H7 (cell line): ENCODE measurements at places on chromosomes 12 and 14. TPM values are rescaled to one million over a fixed set of nuclear protein-coding genes. Genes with fewer than 3 reads are reported as not detected.

GRCh38 chr12:77003914-77004313 is 61.5 kb downstream of the E2F7 start:
- no peak for DNase-seq

GRCh38 chr14:85634205-85634604 is 104.3 kb downstream of the FLRT2 start:
- no peak for DNase-seq

- no peak for DNase-seq
Observed at GRCh38 chr14:69715725-69716477, 51.0 kb upstream of the SRSF5 start.

- peak; percentile 78 for DNase-seq
Observed at GRCh38 chr14:22848351-22849164, 12.2 kb downstream of the MMP14 start.

- DNase-seq = no peak
Observed at GRCh38 chr12:104600790-104601739, 144.3 kb downstream of the CHST11 start.

DNA sequence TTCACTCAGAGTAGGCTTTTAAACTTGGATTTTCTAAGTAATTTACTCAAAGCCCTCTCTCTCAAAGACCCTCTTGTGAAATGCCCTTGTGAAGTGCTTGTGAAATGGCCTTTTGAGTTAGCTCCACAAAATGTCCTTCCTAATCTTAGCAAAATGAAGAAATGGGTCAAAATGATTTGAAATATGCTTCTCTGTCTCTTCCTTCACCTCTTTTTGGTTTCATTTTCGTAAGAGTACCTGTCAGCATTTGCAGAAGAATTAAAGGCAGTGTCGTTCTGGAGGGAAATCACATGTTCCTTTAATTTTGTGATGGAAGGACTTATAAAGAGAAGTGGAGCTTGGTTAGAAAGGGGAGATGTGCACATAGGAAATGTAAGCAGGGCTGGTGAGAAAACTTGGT is 93.7 kb downstream of the HMGA2 start:
- no peak for DNase-seq

DNA sequence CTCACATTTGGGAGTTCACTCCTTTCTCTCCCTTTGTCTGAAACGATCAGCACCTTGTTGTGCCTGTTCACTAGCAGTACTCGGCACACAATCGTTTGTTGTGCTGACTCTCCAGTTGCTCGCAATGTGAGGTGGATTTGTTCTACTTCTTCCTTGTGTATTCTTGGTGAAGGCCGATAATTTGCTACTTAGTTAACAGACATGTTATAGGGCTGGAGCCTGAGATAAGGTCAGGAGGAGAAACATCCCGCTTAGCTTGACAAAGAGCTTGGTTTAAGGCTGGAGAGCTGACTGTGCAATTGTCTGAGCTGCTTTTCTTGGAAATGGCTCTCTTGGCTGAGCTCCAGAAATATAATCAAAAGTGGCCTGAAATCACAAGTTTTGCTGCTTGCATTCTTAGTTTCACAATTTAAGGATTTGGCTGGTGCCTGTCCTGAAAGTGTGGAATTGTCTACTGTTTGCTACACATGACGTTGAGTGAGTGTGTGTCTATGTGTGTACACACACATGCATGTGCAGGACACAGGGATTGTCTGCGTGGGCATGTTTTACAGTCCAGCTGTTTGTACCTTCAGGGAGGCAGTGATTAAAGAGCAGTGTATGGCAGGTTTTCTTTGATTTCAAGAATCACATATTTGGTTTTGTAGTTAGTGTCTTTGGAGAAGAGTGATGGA is 77.7 kb downstream of the ARF6 start:
- no peak for DNase-seq

DNA sequence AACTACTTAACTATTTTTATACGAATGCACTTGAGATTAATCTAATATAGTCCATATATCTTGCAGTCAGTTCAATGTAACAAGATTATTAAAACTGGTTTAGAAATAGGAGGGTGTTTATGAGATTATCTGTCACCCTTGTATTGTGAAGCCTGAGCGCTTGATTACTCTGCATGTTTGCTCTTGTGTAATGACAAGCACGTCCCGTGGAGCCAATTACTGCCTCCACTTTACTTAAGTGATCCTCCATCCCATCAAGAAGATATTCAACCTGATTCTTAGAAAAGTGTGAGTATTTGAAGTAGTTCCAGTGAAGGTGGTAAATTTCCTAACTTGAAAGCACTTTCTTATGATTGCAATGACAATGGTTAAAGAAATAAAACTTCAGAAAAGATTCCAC is 415.2 kb upstream of the GARIN6 start:
- DNase-seq = no peak

- DNase-seq = peak; percentile 93
Observed at GRCh38 chr14:22882529-22883172, 371 bp upstream of the REM2 start.

DNA sequence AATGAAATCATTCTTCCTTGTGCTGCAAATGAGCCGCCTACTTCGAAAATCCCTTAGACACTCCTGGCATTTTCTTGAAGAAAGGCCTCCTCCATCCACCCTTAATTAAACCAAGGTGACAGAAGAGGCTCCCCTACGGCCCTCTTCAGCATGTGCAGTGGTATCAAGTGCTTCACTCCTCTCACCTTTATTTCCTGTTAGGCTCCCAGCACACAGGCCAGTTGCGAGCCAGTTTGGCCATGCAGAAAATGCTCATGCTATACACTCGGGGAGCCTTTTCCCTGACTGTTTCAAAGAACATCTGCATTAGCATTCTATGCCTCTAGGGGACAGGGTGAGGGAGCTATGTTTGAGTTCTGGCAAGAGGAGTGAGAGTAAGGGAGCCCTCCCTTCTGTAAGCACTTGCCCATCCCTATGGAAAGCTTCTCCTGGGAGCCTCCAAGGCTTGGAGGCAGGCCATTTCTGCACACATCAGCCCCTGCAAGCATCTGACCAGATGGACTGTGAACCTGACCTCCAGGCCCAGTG is 291.5 kb downstream of the RPS29 start:
- peak; percentile 43 for DNase-seq

DNA sequence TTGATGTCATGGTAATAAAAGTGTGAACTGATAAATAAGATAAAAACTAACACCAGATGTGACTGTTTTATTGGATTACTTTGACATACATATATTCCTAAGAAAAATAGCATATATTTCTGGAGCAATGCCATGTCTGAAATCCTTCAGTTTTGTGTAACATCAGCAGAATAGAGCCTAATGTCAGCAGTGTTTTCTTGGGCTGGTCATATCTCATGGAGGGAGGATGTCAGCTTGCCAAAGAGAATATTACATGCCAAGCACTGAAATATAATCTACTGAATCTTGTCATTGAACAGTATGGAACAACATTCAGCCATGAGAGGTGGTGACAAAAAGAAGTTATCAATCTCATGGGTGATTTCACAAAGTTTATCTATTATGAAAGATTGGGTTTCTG is 220.3 kb downstream of the KLHL28 start:
- DNase-seq = no peak

GRCh38 chr12:106271575-106272505 is 24.0 kb upstream of the CKAP4 start:
- no peak for DNase-seq

- no peak for DNase-seq
Observed at GRCh38 chr14:34374998-34375740, 86.9 kb downstream of the SPTSSA start.

GRCh38 chr12:102016472-102016871 is 45.3 kb downstream of the WASHC3 start:
- DNase-seq = no peak

GRCh38 chr12:131117438-131118245 is 163.9 kb downstream of the ADGRD1 start:
- DNase-seq = no peak

DNA sequence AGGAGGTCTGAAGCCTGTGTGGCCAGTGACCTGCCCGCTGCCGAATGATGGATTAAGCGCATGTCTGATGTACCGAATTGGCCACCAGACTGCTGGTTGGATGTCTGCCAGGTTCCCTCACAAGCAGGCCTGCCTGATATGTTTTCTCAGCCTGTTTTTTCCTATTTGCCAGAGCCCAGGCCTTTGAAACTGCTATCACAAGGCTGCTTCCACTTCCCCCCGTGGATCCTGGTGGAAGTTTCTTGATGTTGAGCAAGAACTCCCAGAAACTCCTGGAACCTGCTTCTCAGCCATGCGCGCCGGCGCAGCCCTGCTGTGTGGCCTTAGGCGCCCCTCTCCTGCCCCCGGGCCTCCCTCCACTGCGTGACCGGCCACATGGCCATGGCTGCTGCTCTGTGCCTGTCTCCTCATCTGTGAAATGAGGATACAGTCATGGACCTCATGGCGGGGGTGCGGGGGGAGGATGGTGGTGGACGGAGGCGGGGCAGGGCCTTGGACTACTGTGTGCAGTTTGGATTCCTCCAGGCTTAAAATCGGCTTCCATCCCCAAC is 56.6 kb downstream of the CALM1 start:
- DNase-seq = no peak

GRCh38 chr14:64225151-64225757 is 68.9 kb downstream of the ESR2 start:
- DNase-seq = no peak

GRCh38 chr12:100248886-100249285 is 18.0 kb downstream of the DEPDC4 start:
- DNase-seq = no peak

GRCh38 chr14:20494935-20495766 is 10.2 kb upstream of the RNASE10 start:
- DNase-seq = no peak

- no peak for DNase-seq
Observed at GRCh38 chr14:95340201-95340697, 20.5 kb upstream of the CLMN start.

- DNase-seq = no peak
Observed at GRCh38 chr14:67137744-67138371, 51.4 kb upstream of the GARIN2 start.

GRCh38 chr14:100500128-100500527 is 87.1 kb downstream of the BEGAIN start:
- no peak for DNase-seq

DNA sequence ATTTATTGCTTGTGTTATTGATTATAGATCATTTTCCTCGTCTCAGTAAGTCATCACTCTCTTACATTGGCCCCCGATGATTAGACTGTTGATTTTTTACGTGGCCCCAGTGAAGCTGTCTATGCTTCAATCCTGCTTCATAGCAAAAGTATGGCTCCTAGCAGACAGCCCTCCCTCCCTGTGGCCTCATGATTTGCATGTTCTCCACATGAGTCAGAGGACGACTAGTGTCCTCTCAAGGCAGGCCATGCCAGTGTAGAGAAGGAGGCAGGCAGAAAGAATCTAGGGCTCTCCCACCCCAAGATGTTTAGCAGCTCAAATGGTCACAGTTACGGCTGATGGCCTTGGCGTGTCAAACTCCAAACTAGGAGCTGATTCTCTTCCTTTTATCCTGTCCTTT is 59.6 kb downstream of the FIGNL2 start:
- DNase-seq = no peak

- peak; percentile 11 for DNase-seq
Observed at GRCh38 chr12:38159092-38159551, 157.5 kb upstream of the ALG10B start.

- no peak for DNase-seq
Observed at GRCh38 chr14:49538852-49539251, 47.3 kb downstream of the RPS29 start.

DNA sequence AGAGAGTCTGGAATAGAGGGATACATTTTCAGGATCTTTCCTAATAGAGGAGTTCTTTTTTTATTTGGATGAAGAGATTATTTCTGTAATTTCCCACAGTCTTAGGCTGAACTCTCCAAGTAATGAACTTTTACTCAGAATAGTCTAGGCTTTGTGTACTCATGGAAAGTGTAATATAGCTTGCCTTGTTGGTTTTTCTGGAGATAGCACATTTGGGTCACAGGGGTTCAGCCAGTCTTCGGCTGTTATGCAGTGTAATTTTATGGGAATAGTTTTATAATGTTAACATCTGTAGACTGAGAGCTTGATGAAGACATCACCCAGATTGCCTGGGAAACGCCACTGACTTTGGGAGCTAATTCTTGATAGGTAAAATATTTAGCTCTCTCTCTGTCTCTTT is 450.8 kb downstream of the RAD51B start:
- no peak for DNase-seq

- no peak for DNase-seq
Observed at GRCh38 chr14:93230539-93230938, 23.5 kb downstream of the UBR7 start.

DNA sequence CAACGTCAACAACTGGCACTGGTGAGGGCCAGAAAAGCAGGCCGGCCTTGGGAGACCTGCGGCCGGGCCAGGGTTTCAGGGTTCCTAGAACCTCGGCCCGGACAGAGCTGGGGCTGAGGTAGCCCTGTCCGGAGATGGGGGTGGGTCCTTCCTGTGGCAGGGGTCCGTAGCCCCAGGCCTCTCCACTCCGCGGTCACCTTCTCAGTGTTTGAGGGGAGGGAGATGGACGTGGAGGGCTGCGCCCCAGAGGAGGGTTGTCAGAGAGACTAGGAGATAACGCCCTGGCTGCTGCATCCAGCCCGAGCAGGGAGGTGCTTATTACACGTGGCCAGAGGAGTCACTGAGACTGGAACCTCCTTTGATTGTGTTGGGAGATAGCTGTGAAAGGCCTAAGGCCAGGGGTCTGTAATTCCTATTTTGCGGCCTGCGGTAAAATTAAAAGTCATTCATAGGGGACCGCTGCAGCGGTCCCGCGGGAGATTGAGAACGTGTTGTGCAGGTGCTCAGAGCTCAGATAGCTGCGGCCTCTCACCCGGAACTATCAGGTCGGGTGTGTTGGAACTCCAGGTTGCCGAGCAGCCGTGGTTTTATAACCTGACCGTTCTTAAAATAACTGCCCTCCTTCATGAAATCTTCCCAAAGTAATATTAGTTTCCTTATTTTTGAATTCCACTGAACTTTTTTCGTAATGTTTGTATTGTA is 507 bp downstream of the AHSA1 start:
- DNase-seq = peak; percentile 67

DNA sequence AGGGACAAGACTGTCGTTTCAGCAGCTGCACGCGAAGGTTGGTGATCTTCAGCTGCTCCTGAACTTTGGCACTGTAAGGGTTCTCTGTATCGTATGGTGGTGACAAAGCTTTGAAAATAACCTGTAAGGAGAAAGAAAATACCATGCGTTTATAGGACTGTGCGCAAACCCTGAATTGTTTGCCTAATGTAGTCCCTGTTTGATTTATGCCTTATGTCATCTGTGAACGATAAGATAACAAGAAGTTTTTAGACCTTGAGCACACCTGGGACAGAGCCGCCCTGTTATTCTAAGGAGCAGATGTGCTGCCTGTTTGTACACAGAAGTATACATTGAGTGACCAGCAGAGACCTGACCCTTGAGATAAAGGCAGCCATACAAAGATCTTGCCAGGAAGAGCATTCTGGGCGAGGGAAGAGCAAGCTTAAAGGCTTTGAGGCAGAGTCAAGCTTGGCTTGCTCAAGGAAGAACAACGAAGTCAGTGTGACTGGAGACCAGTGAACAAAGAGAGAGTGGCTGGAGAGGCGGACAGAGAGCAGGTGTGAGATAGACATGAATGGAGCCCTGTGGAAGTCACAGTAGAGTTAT is 52.4 kb downstream of the NTN4 start:
- DNase-seq = no peak

Gene MLF2
- 293 and 322 TPM in 2 replicates for total RNA-seq

Gene OAS2
- total RNA-seq = not detected in 2 replicates

Gene SCN8A
- total RNA-seq = 3.9 and 4.8 TPM in 2 replicates

Gene BHLHE41
- total RNA-seq = 0.14 and 0.33 TPM in 2 replicates

Gene DDX11
- 81.4 and 95.9 TPM in 2 replicates for total RNA-seq

Gene SLC17A8
- not detected in 2 replicates for total RNA-seq

Gene CCDC38
- total RNA-seq = not detected in 2 replicates

Gene ABCB9
- 1.7 and 3.0 TPM in 2 replicates for total RNA-seq

Gene SERPINA3
- not detected in 2 replicates for total RNA-seq

Gene RFX4
- 0.83 and 1.1 TPM in 2 replicates for total RNA-seq

Gene SLC10A1
- not detected in 2 replicates for total RNA-seq

Gene OR10G3
- total RNA-seq = not detected in 2 replicates

Gene NEUROD4
- not detected in 2 replicates for total RNA-seq
